ENCODE measurements at places on chromosomes 7 and 10. TPM values are rescaled to one million over a fixed set of nuclear protein-coding genes. Genes with fewer than 3 reads are reported as not detected.

DNA sequence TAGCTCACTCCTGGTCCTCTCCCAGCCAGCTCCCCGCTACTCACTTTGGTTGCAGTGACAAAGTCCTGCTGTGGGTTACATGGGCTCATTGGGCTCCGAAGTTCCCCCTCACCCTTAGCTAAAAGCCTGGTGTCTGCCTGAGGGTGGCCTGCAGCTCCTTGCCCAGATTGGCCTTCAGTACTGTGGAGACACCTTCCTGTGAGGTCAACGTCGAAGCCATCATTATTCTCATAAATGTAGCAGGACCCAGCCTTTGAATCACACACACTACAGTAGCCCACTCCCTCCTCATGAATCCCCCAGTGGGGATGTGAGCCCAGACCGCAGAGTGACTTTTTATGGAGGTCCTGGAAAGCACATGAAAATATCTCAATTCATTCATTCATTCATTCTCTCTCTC, 10.5 kb downstream of the MBL2 start:
- H3K36me3 ChIP-seq, result no peaks in the 10 kb centered on the region
- no peak overlapping the region for H3K4me3 ChIP-seq
- no peaks in the 10 kb centered on the region for H3K27me3 ChIP-seq
- no peak overlapping the region for H3K27ac ChIP-seq
- no peaks in the 10 kb centered on the region for H3K4me1 ChIP-seq

- H3K36me3 ChIP-seq, result no peaks in the 10 kb centered on the region
- DNase-seq, result no peak
- H3K4me3 ChIP-seq, result no peak overlapping the region
- H3K27ac ChIP-seq, result no peak overlapping the region
- H3K27me3 ChIP-seq, result no peaks in the 10 kb centered on the region
Observed at GRCh38 chr10:56496186-56496486, 135.1 kb upstream of the ZWINT start.

DNA sequence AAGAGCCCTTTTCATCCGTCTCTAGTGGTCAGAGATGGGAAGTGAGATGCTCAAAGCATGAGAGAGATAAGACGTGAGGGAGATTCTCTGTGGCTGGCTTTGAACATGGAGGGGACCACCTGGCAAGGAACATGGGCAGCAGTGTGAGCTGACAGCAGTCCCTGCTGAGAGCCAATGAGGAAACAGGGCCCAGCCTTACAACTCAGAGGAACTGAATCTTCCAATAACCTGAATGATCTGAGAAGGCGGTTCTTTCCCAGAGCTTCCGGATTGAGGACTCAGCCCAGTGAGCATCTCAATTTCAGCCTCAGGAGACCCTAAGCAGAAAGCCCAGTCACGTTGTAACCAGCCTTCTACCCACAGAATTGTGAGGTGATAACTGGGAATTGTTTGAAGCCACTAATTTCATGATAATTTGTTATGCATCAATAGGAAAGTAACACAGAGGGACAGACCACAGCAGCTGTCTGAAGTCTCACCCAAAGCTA, 33.9 kb upstream of the IKZF1 start:
- H3K4me3 ChIP-seq, result no peak overlapping the region
- peaks cover 8% of the 10 kb centered on the region for H3K4me1 ChIP-seq
- no peak for DNase-seq
- no peak overlapping the region for H3K27ac ChIP-seq
- H3K27me3 ChIP-seq, result no peaks in the 10 kb centered on the region

GRCh38 chr10:75773231-75773780, 341.9 kb downstream of the LRMDA start:
- H3K27ac ChIP-seq, result peak overlapping the region; percentile 56
- H3K36me3 ChIP-seq, result no peaks in the 10 kb centered on the region
- no peak overlapping the region for H3K4me3 ChIP-seq
- DNase-seq, result peak; percentile 35
- no peaks in the 10 kb centered on the region for H3K27me3 ChIP-seq

DNA sequence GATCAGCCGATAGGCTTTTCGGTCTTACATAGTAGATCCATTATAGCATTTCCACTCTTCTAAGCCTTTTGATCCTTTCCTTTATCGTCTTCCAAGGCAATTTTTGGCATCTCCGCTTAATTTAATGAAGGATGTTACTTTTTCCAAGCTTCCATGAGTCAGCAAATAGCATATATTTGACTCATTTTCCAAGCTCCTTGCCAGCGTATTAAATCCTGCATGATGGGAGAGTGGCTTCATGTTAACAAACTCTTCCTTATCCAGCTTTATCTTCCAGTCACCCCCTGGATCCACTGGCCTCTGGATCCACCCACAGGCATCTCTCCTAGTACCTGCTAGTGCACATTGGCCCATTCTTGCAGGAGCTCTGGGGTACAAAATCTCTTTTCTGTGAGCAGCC, 13.0 kb downstream of the OR9A2 start:
- H3K4me3 ChIP-seq, result no peak overlapping the region
- H3K36me3 ChIP-seq, result no peaks in the 10 kb centered on the region

Gene KCP
- total RNA-seq, result not detected

Gene AKR1C3
- total RNA-seq, result 222 TPM

Gene MCM10
- total RNA-seq, result 7.6 TPM

Gene PNLIP
- not detected for total RNA-seq

Gene ADAM8
- total RNA-seq, result not detected

Gene CELF2
- total RNA-seq, result 65.3 TPM

Gene ATOH7
- not detected for total RNA-seq
